ENCODE measurements at places on chromosomes 7 and 10. TPM values are rescaled to one million over a fixed set of nuclear protein-coding genes. Genes with fewer than 3 reads are reported as not detected.

NKX2-3 gene
- not detected for total RNA-seq

VAX1 gene
- not detected for total RNA-seq

SPDYE16 gene
- 0.33 TPM for total RNA-seq

XPNPEP1 gene
- 105 TPM for total RNA-seq

NEBL gene
- 0.17 TPM for total RNA-seq

ADO gene
- 26.1 TPM for total RNA-seq

PRR15 gene
- total RNA-seq, result not detected

AKR1C4 gene
- not detected for total RNA-seq

PCDH15 gene
- total RNA-seq, result under 0.01 TPM
